ENCODE measurements at places on chromosomes 4 and X.
A peak's percentile ranks its signal among the peaks of the same experiment; 100 is the strongest.

GRCh38 chr4:141637565-141637964, 1.2 kb downstream of the IL15 start:
- DNase-seq, result no peak

DNA sequence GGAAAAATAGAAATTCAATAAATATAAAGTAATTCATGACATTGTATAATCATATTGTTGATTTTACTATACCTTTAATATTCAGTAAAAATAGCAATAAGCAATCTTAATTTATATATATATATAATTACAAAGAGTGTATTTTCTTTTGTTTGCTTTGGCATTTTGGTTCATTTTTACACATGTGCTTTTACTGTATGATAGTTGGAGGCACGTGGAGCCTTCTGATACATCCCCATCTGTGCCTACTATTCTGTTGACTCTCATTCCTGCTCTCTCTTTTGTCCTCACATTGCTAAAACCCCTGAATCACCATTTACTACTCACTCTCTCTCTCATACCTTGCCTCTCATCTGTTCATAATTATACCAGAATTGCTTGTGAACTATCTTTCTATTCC, 106.4 kb upstream of the NDST4 start:
- DNase-seq, result no peak

DNA sequence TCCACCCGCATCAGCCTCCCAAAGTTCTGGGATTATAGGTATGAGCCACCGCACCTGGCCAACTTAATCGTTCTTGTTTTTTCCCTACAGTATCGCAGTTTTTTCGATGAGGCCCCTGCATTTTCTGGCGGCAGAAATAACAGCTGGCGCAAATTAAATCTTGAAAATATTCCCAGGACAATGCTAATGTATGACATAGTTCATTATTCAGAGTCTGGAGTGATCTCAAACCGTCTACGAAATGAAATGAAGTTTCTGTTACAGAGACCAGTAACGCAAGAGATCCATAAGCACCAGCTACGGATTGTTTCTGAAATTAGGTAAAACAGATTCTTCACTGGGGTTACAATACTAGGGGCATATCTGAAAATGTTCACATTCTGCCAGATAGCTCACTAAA, 27.3 kb downstream of the CXorf58 start:
- no peak for DNase-seq

DNA sequence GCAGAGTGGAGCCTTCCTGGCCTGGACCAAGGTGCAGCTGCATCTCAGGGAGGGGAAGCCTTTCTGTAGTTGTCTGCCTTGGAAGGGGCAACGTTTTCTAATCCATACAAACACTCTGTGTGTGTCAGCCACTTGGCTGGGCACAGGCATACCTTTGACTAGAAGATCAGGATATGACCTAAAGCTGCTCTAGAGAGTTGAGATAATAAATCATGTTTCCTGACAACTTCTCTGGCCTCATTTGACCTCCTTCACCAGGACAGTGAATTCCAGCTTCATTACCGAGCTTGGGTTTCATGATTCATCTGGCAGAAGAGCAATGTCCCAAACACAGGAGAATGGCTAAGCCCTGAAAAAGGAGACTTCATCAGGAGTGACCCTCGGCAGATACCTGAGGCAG, 89.6 kb upstream of the KIT start:
- DNase-seq, result no peak

- DNase-seq, result no peak
These were observed 235.7 kb upstream of the MAGEB16 start for GRCh38 chrX:35562395-35562794.

- no peak for DNase-seq
These were observed 212.4 kb upstream of the NEIL3 start for GRCh38 chr4:177097291-177097690.

- peak; percentile 41 for DNase-seq
These were observed 1.6 kb downstream of the PPP3CA start for GRCh38 chr4:101345596-101346350.

GRCh38 chrX:20637351-20637750, 370.6 kb upstream of the RPS6KA3 start:
- DNase-seq, result no peak

GRCh38 chr4:145776208-145776607, 96.3 kb downstream of the C4orf51 start:
- no peak for DNase-seq

GRCh38 chrX:66015152-66015831, 24.6 kb downstream of the VSIG4 start:
- DNase-seq, result no peak

DNA sequence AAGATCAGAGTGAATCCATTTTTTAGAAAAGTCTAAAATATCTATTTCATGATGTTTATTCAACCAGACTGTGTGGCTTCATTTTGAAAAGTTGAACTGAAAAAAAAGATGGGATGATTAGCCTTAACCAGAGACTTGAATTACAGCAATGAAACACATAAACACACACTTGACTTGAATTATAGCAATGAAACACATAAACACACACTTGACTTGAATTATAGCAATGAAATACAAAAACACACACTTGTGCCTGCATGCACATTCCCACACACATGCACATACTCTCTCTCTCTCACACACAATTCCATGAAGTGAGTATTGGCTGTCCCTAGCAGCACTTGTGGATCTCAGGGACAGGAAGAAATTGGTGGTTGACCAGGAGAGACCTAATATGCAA, 286.8 kb downstream of the USP46 start:
- no peak for DNase-seq

DNA sequence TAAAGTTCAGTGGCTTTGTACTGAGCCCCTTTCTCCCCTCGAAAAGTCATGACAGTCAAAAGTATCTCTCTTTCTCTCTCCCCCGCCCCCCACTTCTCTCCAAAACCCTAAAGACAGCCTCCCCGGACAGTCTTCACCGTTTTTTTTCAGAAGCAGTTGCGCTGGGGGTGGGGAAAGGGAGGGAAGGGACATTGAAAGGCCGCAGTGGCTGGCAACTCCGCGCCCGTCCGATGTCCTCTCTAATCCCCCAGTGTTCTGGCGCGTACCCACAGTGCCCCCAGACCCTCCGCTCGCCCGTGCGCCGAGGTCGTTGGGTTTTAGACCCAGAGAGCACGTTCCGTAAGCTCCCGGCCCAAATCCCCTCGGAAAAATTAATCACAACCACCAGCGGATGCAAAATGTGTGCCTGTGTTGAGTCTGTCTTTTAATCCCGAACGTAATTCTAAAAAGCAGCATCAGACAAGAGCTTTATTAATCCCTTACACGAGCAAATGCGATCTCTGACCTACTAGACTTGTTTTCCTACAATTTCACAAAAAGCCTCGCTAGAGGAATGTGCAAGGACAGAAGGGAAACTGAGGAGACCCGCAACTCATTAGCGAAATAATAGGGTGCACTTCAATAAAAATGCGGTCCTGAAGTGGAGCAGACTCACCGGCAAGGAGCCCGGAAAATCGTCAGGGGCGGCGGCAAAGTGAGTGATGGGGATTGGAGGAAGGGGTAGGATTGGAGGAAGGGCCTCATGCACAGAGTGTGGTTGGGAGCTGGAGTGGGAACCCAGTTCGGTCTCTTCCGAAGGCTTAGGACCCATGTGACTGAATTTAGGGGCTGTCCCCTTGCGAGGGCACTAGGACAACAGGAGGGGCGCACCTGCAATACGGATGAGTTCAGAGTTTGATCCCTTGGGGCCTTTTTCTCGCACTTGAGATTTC, 12.2 kb upstream of the PRDM8 start:
- no peak for DNase-seq

DNA sequence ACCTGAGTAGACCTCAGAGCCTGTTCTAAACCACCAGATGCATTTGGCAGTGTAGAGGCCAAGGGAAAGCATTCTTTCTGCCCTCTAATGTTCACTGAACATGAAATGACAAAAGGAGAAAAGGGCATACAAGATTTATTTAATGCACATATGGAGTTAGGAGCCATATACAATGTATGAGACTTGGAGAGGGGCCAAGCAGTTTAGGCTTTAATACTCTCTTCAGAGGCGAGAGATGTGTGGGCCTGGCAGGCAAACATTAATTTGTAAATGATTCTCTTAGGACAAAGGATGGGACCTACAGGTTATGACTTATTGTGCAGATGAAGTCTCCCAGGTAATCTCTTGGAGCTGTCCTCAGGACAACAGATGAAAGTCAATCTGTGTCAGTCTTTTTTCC, 631.9 kb downstream of the ADGRL3 start:
- no peak for DNase-seq

DNA sequence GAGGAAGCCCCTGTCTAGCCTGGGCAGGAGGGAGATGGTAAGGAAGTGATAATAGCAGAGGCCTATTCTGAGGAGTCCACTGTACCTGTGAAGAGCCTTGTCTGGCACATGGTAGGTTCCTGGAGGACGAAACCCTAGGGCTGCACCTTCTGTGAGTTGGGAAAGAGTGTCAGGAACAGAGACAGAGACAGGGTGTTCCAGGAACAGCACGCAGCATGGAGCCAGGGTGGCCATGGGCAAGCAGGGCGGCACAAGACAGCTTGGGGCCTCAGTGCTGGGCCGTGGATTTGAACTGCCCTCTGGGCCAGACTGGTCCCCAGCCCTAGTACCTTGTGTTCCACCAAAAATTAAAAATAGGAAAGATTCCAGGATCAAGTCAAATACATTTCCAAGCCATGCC, 272.5 kb downstream of the EVC2 start:
- no peak for DNase-seq

GRCh38 chrX:129039176-129039575, 484.1 kb downstream of the SMARCA1 start:
- no peak for DNase-seq

DNA sequence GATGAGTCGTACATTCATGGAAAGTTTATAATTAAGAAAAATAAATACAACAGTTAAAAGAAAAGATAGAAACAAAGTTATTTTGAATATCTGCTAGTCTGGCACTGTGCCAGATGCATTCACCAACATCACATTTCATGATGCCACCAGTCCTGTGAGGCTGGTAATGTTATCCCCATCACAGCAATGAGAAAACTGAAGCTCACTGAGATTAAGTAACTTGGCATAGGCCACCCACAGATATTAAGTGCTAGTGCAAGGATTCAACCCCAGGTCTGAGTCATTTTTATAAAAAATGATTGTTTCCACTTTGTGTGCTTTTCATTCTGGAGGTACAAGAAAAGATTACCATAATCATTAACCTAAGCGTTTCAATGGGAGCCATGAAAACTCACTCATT, 65.0 kb upstream of the IL15 start:
- no peak for DNase-seq

DNA sequence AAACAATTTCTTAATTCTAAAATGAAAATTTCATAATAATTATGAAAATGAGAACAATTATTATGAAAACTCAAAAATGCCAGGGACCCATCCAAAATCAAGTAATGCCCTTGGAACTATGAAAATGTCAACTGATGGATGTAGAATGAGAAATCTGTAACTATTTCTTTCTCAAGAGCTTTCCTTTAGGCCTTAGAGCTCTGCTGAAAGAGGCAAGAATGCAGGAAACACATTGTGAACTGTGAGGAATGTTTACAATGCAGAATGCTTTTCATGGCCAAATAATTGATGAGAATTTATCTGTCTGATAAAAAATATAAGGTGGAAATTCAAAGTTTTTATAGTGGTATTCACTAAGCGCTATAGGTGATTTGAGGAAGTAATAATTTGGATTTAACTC, 207.1 kb upstream of the PCDH18 start:
- no peak for DNase-seq

DNA sequence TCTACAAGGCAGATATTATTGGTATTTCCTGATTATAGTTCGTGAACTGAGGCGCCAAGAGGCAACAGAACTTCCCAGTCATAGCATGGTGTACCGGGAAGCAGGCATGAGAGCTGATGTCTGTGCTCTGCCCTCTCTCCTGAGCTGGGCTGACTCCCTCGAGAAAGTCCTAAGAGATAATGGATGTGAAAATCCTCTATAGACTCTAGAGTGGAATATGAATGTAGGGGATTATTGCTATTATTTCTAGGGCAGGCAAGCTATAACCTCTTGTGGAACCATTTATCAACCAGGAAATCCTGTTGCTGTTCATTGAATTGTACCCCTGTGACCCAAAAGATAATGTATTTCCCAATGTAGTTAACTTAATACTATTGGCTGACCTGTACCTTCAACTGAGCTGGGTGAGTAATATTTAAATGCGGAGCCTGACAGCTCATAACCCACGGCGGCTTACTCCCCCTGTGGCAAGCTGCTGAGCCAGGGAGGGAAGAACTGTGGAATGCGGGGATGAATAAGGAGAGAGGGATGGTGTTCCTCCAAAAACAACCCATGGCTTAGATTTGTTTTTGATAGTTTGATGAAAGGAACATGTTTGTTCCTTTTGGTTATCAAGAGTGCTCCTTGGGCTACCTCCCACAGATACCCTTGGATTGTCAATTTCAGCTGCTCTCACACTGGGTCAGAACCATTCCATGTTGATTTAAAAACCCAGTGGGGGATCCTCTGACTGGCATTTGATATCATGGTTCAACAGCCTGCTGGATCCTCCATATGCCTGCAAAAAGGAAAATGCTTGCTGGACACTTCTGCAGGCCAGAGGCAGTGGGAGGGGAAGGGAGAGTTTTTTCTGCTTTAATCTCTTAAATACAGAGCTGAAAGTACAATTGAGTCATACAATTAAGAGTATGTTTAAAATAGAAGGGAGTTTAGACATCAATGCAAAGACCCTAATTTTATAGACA, 339.0 kb upstream of the BOD1L1 start:
- DNase-seq, result no peak

- DNase-seq, result no peak
These were observed 16.1 kb downstream of the NIPAL1 start for GRCh38 chr4:48032721-48033120.

- DNase-seq, result no peak
These were observed 52.0 kb downstream of the SEC24D start for GRCh38 chr4:118783887-118784286.

DNA sequence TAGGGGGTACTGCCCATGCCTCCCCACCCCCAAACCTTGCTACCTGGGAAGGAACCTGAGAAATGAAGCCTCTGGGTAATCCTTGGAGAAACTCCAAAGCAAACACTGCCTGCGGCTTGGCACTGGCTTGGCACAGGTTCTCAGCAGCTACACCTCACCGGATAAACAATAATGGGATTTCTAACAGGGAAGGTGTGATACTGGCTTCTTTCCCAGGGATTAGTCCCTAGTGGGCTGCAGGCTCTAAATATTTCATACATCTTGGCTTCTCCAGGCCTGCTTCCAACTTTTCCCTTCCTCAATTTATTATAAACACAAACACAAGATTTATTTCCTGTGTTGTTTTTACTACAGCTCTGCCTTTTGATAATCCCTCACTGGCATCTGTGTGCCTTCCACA, 12.5 kb downstream of the SEC24D start:
- no peak for DNase-seq

- DNase-seq, result no peak
These were observed 41.2 kb downstream of the SH3RF1 start for GRCh38 chr4:169229571-169230028.

- DNase-seq, result no peak
These were observed 12.0 kb downstream of the KDM6A start for GRCh38 chrX:44884944-44885343.

GRCh38 chrX:131225078-131225477, 64.0 kb downstream of the IGSF1 start:
- DNase-seq, result no peak

DNA sequence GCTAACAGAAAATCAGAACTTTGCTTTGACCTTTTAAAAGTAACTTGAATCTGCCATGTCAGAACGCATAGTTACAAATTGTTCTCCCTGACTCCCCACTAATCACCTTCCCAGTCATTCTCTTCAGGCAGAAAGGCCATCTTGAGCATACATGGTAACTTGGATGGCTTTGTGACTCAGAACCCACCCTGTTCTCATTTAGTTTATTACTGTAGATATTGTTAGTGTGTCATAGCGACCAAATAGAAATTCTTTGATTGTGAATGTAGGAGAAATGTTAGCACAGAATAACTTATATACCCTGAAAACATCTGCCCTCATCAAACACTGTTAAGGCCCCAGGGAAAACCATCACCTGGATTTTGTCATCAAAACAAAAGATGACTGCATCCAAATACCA, 382.0 kb downstream of the MAGEB5 start:
- no peak for DNase-seq

All from stimulated activated CD8-positive, alpha-beta memory T cell treated with anti-CD3 and anti-CD28 coated beads, Interleukin-12 subunit alpha, Interleukin-12 subunit beta, amount 100 ng/mL, for 1 hour (primary cell).